ENCODE measurements at places on chromosomes 5 and 9. TPM values are rescaled to one million over a fixed set of nuclear protein-coding genes. Genes with fewer than 3 reads are reported as not detected.

DNA sequence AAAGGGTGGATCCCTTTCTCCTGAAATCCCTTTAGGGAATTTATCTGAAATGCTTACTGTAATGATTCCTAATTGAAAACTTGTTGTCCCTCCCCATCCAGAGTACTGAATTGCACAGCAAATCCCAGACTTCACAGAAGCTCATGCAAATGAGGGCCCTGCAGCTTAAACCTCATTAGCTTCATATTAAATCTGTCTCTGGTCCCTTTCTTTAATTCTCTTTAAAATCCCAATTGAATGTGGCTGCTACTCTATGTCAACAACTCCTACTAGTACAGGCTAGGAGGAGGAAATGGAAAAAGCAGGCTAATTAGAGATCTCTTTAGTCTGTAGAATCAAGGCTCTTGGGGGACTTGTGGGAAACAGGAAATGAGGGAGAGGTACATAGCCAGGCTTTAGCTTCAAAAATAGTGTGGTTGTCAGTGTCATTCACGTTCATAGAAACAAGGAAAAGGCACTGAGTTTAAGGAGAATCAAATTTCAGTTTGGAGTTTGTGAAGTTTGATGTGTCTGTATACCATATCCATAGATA is 191.3 kb upstream of the PRDM9 start:
- DNase-seq: no peak

GRCh38 chr9:115913696-115914095 is 239.9 kb upstream of the PAPPA start:
- no peak for DNase-seq

- DNase-seq: no peak
Observed at GRCh38 chr5:135971701-135972100, 16.9 kb upstream of the LECT2 start.

DNA sequence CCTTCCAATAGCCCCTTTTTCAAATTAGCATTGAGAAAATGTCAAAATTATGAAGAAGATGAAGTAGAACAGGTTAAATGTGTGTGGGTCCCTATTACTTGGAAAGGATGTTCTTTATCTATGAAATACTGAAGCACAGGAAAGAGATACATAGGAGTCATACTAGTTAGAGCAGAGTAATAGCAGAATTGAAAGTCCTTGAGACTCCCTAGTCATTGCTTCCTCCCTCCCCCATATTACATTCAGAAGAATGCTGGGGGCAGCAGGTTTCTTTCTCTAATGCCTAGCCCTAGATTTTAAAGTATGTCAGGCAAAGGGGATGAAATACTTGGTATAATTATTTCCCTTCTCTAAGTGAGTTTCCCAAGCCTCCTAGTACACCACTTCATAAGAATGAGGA is 4.4 kb downstream of the ZCCHC9 start:
- DNase-seq: no peak

DNA sequence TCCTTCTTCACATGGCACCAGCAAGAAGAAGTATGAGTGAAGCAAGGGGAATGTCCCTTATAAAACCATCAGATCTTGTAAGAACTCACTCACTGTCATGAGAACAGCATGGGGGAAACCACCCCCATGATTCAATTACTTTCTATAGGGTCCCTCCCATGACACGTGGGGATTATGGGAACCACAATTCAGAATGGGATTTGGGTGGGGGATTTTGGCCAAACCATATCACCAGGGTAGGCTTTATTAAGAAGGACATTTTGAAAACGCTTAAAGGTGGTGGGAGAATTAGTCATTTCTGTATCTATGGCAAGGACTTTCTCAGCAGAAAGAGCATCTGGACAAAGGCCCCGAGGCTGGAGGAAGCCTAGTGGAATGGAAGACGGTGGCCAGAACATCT is 100.2 kb upstream of the ADAMTS16 start:
- no peak for DNase-seq

The BAAT gene
- not detected for total RNA-seq

The RPL12 gene
- 1,316 TPM for total RNA-seq
